Stimulated activated effector memory CD8-positive, alpha-beta T cell treated with anti-CD3 and anti-CD28 coated beads, Interleukin-12 subunit alpha, Interleukin-12 subunit beta, amount 100 ng/mL, for 72 hours (primary cell): ENCODE measurements at places on chromosomes 11 and 22.

DNA sequence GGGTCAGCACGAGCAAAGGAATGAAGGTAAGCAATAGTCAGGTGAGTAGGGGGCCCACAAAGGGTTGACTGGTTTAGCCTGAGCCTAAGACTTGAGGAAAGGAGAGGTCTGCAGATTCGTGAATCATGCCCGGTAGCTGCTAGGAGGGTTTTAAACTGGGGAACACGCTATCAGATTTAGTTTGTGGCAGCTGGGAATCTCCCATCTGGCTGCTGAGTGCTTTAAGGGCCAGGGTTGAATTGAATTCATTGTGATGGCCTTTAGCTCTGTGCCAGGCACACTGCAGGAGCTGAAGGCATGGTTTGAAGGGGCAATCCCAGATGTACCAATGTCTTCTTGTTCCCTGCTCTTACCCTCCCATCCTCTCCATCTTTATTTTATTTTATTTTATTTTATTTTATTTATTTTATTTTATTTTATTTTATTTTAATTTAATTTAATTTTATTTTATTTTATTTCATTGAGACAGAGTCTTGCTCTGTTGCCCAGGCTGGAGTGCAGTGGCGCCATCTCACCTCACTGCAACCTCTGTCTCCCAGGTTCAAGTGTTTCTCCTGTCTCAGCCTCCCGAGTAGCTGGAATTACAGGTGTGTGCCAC lies 1.9 kb upstream of the NECTIN1 start:
- no peak for DNase-seq

- DNase-seq: no peak
Measured at GRCh38 chr11:69039501-69039900, 9.2 kb upstream of the TPCN2 start.

DNA sequence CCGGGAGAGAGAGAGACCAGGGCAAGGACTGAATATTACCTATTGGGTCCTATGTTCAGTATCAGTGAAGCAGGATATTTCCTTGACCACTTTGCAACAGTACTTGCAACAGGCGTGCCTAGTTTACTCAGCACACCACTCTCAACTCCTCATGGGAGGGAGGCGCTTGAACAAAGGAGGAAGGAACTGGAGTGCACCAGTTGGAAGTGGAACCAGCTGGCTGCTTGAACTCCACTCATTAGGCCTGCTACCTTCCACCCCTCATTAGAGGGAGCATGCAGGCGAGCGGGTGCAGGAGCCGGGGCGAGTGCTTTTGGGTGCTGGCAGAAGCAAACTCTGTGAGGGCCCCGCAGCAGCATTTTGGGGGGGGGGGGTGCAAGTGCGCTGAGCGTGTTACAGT lies 1369.6 kb upstream of the RAG2 start:
- no peak for DNase-seq

DNA sequence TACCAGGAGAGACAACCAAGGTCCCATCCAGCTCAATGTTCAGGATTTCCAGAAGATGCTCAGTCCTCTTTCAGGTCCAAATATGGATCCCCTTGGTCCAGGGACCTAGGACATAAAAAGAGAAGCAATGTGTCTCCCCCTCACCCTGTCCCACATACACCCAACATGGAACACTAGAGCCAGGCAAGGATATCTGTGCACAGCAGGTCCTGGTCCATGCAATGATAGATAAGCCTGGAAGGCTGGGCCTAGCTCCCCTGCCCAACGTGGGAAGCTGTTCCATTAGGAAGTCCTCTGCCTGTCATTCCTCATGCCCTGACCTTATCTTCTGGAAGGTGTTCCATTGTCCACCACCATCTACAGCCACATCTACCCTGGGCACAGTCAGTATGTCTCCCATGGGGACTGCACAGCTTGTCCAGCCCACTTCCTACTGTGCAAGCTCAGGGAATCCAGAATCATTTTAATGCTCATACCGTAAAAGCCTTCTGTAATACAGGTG lies 1434.8 kb downstream of the TBC1D22A start:
- DNase-seq: no peak

- no peak for DNase-seq
Measured at GRCh38 chr11:11535611-11536010, 86.2 kb downstream of the GALNT18 start.

GRCh38 chr11:115942011-115942410 lies 437.8 kb upstream of the CADM1 start:
- DNase-seq: no peak

GRCh38 chr11:4699697-4700435 lies 2.2 kb upstream of the OR51E2 start:
- DNase-seq: no peak
